ENCODE measurements at places on chromosomes 7 and 10.
A peak's percentile ranks its signal among the peaks of the same experiment; 100 is the strongest.

- no peak for DNase-seq
Measured at GRCh38 chr10:81021428-81022129, 483.9 kb downstream of the SH2D4B start.

DNA sequence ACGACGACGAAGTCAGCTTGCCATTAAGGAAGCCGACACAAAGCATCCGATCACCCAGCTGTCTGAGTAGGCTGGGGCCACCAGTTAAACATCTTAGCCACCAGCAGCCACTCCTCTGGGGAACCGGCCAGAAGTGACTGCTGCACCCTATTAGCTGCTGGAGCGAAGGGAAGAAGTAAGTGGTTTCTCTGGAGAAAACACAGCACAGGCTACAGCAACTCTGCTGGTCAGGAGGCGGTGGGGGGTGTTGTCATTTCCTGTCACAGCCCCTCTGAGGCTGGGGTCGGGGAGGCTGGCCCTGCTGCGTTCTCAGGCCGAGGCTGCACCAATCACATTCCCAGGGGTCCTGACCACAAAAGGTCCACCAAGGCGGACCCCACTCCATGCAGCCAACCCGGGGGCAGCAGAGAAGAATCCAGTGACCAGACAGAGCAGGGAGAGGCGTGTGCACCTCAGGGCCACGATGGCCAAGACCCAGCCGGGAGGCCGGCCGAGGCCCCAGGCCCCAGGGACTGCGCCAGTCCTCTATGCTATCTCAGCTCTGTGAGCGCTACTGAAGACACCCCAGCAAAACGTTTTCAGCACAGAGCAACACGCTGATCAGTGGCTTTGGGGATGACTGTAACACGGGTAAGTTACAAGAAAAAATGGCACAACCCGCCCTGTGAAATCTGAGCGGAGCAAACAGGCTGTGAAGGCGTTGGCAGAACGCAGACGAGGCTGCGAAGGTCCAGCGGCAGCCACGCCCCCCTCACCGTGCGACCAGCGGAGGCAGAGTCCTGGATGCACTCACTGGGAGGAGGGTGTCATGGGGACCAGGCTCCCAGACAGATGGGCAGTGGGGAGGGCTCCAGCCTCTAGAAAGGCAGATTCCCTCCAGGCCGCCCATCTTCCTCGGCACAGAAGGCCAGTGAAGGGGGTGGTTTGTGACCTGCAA is 24.8 kb downstream of the STK32C start:
- no peak for DNase-seq

DNA sequence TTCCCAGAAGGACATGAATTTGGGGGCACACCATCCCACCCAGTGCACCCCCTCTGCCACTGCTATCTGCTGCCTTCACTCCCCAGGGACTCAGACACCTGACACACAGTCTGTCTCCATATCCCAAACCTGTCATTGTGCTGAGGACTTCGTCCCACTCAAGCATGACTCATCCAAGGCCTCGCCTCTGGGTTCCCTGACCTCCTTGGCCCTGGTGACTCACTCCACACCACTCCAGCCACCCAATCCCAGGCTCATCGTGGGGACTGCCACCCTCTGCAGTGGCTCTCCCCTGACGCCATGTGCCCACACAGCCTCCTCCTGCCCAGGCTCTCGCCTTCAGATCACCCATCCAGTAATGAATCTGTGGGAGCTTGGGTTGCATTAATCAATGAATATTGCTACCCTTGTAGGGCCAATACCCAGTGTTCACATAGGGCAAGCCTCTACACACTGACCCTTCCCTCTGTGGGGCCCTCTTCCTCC is 6.6 kb upstream of the INSIG1 start:
- peak; percentile 52 for DNase-seq

GRCh38 chr7:2014391-2015241 is 218.1 kb downstream of the MAD1L1 start:
- no peak for DNase-seq

- no peak for DNase-seq
Measured at GRCh38 chr7:105910172-105910571, 33.8 kb upstream of the ATXN7L1 start.

DNA sequence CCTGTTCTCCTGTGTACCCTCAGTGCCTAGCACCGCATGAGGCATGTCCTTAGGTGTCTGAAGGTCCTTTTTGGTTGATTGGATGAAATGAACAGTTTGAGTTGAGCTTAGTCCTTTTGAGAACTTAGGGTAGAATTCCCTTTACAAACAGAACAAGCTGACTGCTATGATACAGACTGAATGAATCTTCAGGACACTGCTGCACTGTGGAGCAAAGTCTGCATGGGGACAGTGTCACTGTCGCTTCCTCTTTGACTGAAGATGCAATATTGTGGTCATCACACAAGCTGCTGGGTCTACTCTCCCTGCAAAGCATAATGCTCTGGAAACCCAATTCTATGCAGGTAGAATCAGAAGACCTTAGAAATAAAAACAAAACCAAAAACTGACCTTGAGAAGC is 8.6 kb upstream of the PLAU start:
- no peak for DNase-seq

- no peak for DNase-seq
Measured at GRCh38 chr7:92751902-92752901, 84.2 kb downstream of the CDK6 start.

DNA sequence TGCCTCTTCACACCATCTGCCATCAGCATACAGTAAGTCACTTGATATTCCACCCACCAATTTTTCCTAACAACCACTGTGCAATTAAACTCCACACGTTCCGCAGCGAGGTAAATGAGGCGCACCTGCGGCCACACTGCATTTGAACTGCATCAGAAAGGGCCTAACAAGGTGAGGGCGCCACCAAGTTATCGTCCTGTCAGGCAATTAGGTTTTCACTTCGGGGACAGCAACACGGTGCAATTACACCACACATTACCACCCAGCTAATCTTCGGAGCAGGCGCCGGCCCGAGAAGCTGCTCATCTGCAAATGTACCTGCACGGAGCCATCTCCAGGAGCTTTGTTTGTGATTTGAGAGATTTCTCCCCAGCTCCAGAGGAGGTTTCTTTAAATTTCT is 84.4 kb downstream of the EBF3 start:
- DNase-seq = no peak

GRCh38 chr7:93171606-93172226 is 23.5 kb upstream of the SAMD9L start:
- no peak for DNase-seq

- DNase-seq = no peak
Measured at GRCh38 chr7:44068054-44068453, 2.7 kb upstream of the PGAM2 start.

- DNase-seq = no peak
Measured at GRCh38 chr10:7170626-7171322, 240.1 kb downstream of the SFMBT2 start.

DNA sequence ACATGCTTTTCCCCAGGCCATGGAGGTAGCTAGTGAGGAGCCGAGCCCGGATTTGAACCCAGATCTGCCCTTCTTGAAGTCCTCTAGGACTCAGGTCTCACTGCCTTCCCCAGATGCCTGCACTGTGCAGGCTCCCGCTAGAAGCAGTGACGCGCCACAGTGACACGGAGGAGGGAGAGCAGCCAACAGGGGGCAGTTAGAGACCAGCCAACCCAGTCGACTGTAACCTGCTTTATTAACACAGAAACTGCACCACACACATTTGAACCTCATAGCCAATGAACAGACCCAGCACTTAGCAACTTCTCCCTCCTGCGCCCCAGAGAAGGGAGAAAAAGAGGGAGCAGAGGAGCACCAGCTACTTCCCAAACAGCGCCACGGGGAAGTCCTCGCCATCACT is 27.4 kb downstream of the PILRA start:
- DNase-seq = no peak

DNA sequence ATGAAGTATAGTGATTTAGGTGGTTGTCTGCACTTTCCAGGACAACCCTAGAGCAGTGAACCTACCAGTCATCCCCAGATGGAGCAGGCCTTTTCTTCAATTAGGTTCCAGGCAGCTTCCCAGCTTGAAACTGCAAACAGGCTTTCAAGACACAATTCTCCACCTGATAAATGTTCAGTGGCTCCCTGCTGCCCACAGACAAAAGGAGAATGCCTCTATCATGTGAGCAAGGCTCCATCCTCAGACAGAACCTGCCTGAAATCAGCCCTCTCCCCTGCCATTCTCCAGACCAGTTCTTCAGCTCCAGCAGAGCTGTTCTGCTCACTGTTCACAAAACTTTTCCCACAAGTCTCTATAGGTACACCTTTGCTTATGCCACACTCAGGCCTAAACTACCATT is 22.1 kb downstream of the RELN start:
- DNase-seq = no peak
